HL-60 (cell line): ENCODE measurements at places on chromosomes 6 and 20.
A peak's percentile ranks its signal among the peaks of the same experiment; 100 is the strongest.

- peak; percentile 24 for DNase-seq
Measured at GRCh38 chr6:17884498-17885478, 102.6 kb downstream of the KIF13A start.

DNA sequence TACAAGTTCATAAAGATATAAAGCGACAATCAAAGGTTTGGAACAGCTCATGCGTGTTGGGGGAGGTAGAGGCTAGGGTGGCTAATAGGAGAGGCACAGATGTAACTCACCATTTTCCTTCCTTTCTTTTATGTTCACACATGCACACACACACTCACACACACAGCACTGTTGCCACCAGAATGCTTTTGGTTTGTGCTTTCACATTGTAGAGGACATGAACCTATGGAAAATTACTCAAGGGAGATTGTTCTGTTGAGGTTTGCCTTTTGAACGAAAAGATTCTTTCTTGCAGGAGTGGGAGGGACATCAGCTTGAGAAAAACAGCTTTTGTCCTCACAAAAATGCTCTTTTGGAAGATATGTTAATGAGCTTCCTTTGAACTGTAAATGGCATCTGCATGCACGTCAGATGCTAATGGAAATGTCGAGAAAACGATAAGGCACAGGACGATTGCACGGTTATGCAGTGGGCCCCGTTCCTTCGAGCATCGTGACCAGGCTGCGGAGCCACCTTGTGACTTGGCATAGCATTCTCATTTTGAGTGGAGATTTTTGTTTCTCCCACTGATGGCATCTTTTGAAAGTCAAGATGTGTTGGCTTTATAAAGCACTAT is 724.1 kb downstream of the KIF16B start:
- DNase-seq, result no peak

DNA sequence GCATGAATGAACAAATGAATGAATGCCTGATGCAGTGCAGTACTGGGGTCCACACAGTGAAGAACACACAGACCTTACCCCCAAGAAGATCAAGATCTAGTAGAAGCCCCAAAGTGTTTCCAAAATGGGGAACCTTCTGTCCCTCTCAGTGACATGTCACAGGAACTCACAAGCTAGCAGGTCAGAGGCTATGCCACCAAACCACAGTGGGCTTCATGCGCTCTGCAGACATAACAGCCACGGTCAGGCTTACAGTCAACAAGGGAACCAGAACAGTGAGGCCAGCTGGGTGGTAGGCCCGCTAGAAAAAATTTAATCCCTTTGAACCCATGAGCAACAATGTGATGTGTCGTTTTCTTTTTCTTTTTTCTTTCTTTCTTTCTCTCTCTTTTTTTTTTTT is 20.2 kb upstream of the ARFGEF2 start:
- DNase-seq, result no peak

DNA sequence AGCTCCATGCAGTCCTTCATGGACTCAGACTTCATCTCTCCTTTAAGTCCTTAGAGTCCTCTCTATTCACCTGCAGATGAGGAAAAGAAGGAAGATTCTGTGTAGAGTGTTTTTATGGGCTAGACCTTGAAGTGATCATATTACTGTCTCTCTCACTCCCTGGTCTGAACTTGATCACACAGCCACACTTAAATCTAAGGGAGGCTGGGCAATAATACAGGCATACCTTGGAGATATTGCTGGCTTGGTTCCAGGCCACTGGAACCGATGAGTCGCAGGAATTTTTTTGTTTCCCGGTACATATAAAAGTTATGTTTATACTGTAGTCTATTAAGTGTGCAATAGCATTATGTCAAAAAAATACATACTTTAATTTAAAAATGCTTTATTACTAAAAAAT is 59.2 kb upstream of the FOXO3 start:
- no peak for DNase-seq

DNA sequence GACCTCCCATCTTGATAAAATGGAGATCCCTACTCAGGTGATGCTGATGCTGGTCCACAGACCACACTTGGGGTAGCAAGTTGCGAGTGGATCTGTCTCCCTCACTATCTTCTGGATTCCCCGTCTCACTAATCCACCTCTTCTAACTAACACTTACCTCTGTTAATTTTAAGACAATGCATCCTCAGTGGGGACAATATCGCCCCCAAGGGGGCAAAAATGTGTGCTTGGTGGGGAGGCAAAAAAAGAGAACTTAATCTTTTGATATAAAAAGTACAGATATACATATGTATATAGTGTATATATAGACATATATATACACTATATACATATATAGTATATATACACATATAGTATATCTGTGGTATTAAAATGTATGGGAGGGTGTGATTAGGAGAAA is 4.3 kb downstream of the LRFN2 start:
- DNase-seq, result no peak

- peak; percentile 43 for DNase-seq
Measured at GRCh38 chr20:63957690-63958441, 1.6 kb upstream of the UCKL1 start.

DNA sequence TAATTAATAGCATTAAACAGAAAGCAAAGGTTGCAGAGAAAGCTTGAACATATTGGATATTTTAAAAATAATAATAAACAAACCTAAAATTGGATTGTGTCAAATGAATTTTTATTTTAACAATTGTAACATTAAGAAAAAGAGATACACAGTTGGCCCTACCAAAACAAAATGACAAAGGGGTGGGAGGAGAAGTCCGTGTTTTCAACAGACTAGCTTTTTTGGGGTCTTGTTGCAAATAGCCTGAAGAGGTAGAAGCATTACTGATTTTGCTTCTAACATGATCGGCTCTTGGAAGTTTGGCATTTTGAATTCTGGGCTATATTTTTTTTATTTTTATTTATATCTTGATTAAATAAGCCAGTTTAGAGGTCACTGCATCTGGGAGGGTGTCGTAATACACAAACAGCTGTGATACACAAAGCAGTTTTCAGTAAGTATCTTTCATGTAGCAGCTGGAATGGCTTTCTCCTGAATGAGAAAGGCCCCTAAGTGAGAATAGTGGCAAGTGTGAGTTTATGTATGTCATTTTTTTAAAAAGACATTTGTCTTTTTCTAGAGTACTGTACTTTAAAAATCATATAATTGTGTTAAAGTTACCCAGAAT is 85.5 kb upstream of the ZNF217 start:
- peak; percentile 14 for DNase-seq

- DNase-seq, result no peak
Measured at GRCh38 chr6:20572288-20572687, 38.0 kb downstream of the CDKAL1 start.

- no peak for DNase-seq
Measured at GRCh38 chr20:17725094-17725835, 25.5 kb downstream of the BANF2 start.

DNA sequence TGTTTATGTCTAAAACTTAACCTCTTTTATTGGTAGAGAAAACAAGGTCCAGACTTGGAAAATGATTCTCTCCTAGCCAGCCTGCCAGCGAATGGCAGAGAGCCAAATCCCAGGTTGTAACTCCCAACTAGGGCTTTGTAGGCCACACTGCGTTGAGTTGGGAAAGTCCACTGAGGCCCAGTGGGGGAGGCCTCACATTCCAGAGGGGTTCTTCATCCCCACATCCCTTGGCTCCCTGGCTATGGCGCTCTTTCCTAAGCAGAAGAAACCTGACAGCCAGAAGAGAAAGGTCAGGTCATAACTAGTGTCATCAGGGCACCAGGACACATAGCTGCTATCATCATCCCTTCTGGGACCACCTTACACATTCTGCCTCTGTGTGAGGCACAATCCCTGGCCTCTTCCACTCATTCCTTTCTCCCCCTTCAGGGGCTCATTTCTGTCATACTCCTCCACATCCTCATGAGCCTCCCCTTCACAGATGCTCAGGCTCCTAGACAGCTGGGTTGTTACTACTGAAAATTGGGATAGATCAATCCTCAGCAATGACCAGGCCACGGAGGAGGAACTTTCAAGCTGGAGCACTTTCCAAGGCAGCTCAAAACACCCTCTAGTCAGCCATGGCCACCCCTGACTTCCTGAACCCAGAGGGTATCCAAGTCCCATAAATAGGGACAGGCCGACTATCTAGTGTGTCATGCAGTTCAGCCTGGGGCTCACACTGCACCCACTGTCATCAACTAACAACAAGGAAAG is 48.6 kb downstream of the TCP11 start:
- DNase-seq, result no peak

GRCh38 chr6:84645000-84645399 is 119.4 kb downstream of the TBX18 start:
- no peak for DNase-seq

- no peak for DNase-seq
Measured at GRCh38 chr6:23388086-23388783, 737.8 kb upstream of the NRSN1 start.

GRCh38 chr6:140711019-140711613 is 1336.7 kb upstream of the CITED2 start:
- DNase-seq, result no peak

GRCh38 chr6:132114201-132114825 is 163.1 kb upstream of the CCN2 start:
- DNase-seq, result no peak

GRCh38 chr6:126540161-126540560 is 200.2 kb downstream of the CENPW start:
- no peak for DNase-seq

DNA sequence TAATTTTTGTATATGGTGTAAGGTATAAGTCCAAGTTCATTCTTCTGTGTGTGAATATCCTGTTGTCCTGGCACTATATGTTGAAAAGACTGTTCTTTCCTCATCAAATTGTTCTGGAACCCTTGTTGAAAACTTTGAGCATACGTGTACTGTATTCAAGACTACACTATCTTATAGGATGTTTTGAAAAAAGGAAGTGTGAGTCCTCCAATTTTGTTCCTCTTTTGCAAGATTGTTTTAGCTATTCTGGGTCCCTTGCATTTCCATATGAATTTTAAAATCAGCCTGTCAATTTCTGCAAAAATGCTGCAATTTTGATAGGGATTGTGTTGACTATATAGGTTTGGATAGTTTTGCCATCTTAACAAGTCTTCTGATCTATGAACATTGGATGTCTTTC is 195.2 kb downstream of the BACH2 start:
- no peak for DNase-seq

GRCh38 chr20:60271597-60271996 is 313.4 kb downstream of the CDH26 start:
- DNase-seq, result no peak
